Heart left ventricle (tissue), 16 donors: ENCODE measurements at places on chromosomes 12 and 14. TPM values are rescaled to one million over a fixed set of nuclear protein-coding genes. Genes with fewer than 3 reads are reported as not detected.

LHX5 gene
- total RNA-seq = not detected

FAM181A gene
- total RNA-seq = not detected

ADAMTS20 gene
- total RNA-seq = not detected

CAPZA3 gene
- not detected for total RNA-seq

SPATS2 gene
- 4.2 TPM for total RNA-seq

GRCh38 chr12:2876431-2877046, 435 bp downstream of the FOXM1 start:
- H3K4me1 ChIP-seq = peaks cover 18% of the 10 kb centered on the region
- H3K36me3 ChIP-seq = peaks cover 4% of the 10 kb centered on the region
- no peak for DNase-seq
- H3K27ac ChIP-seq = no peak overlapping the region
- H3K27me3 ChIP-seq = no peaks in the 10 kb centered on the region

GRCh38 chr12:90038289-90038688, 329.7 kb upstream of the ATP2B1 start:
- no peaks in the 10 kb centered on the region for H3K36me3 ChIP-seq
- no peak overlapping the region for H3K4me3 ChIP-seq
- DNase-seq = no peak

DNA sequence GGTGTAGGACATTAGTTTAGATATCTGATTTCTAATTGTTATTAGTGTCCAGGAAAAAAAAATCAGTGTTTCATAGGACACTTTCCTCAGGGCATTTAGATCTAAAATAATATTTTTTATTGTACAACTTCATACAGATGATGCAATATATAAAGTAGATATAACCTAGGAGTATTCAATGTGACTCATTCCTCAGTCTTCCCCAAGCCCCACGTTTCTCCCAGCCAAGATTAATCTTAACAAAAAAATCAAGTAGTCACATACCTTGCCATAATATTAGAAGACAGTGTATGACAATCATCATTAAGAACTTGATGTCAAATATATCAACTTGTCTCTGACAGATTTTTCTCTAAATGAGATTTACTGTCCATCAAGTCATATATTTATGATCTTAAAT, 37.1 kb downstream of the PPFIA2 start:
- H3K27me3 ChIP-seq = no peaks in the 10 kb centered on the region
- no peaks in the 10 kb centered on the region for H3K36me3 ChIP-seq
- H3K4me1 ChIP-seq = no peaks in the 10 kb centered on the region
- no peak overlapping the region for H3K4me3 ChIP-seq

DNA sequence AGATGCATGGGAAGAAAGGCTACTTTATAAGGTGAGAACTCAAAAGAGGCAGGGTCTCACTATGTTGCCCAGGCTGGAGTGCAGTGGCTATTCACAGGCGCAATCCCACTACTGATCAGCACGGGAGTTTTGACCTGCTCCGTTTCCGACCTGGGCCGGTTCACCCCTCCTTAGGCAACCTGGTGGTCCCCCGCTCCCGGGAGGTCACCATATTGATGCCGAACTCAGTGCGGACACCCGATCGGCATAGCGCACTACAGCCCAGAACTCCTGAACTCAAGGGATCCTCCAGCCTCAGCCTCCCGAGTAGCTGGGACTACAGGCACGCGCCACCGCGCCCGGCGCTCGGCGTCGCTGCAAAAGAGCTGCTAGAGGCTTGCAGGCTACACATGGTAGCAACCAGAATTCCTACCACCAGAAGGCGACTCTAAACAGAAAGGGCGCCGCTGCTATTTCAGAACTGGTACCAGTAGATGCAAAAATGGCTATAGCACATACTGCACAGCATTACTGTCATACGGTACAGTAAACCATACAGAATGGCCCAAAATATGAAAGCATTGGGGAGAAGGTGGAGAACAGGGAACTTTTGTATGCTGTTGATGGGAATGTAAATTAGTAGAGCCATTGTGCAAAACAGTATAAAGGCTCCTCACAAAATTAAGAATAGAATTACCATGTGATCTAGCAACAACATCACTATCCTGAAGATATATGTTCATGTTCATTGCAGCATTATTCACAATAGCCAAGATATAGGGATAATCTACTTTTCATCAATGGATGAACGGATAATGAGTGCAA, 1.2 kb upstream of the NEMF start:
- peaks cover 23% of the 10 kb centered on the region for H3K36me3 ChIP-seq
- peak overlapping the region; percentile 94 for H3K4me3 ChIP-seq
- no peaks in the 10 kb centered on the region for H3K27me3 ChIP-seq
- H3K27ac ChIP-seq = no peak overlapping the region
- peaks cover 29% of the 10 kb centered on the region for H3K4me1 ChIP-seq
- DNase-seq = peak; percentile 79

DNA sequence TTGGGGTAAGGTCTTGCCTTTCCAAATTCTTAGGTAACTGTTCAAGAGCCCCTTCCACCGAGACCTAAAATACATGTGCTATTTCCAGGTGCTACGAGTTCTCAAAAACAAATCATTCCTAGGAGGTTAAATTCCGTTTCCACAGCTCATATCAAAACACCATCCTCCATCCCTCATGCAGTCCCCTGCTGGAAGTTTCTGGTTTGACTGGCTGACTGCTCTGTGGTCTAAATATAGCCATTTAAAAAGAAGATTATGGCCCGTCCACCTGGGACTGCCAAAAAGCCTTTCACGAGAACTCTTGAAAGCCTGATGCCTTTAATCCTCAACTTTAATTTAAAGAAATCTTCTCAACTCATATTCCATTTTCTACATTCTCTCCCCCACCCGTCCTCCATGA, 201.5 kb upstream of the MYL2 start:
- no peak overlapping the region for H3K4me3 ChIP-seq
- H3K27me3 ChIP-seq = no peaks in the 10 kb centered on the region
- H3K27ac ChIP-seq = no peak overlapping the region
- no peak for DNase-seq
- H3K4me1 ChIP-seq = peaks cover 8% of the 10 kb centered on the region
- no peaks in the 10 kb centered on the region for H3K36me3 ChIP-seq

DNA sequence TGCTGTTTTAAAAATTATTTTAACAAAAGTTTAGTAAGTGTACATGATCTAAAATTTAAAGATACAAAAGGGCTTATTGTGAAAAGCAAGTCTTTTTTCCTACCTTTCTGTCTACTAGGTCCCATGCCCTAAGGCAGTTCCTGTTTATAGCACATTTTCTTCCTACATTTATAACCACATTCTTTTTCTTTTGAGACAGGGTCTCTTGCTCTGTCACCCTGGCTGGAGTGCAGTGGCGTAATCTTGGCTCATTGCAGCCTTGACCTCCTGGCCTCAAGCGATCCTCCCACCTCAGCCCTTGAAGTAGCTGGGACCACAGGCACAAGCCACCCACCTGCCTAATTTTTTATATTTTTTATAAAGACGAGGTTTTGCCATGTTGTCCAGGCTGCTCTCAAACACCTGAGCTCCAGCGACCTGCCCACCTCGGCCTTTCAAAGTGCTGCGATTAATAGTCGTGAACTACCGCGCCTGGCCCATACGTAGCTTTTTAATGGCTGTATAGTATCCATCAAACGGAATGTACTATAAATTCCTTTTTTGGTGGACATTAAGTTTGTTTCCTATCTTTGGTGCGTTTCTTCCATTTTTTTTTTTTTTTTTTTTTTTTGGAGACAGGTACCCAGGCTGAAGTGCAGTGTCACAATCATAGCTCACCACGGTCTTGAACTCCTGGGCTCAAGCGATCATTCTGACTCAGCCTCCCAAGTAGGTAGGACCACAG, 20.9 kb downstream of the FRS2 start:
- H3K36me3 ChIP-seq = no peaks in the 10 kb centered on the region
- no peak overlapping the region for H3K27ac ChIP-seq
- no peak overlapping the region for H3K4me3 ChIP-seq
- no peak for DNase-seq
- H3K4me1 ChIP-seq = no peaks in the 10 kb centered on the region

- no peak overlapping the region for H3K4me3 ChIP-seq
- H3K4me1 ChIP-seq = peaks cover 4% of the 10 kb centered on the region
- no peak overlapping the region for H3K27ac ChIP-seq
- H3K27me3 ChIP-seq = no peaks in the 10 kb centered on the region
Observed at GRCh38 chr12:96343347-96343954, 56.8 kb downstream of the CDK17 start.
